ENCODE measurements at places on chromosomes 11 and 22. TPM values are rescaled to one million over a fixed set of nuclear protein-coding genes. Genes with fewer than 3 reads are reported as not detected.

Gene APOBEC3B
- 0.55 TPM for polyA plus RNA-seq

Gene RNF169
- 2.3 TPM for polyA plus RNA-seq

Gene PKP3
- polyA plus RNA-seq = 1.1 TPM

Gene TPCN2
- 4.0 TPM for polyA plus RNA-seq

Gene SCUBE1
- polyA plus RNA-seq = not detected

Gene AKIP1
- 16.3 TPM for polyA plus RNA-seq

Gene TBX10
- not detected for polyA plus RNA-seq

Gene DCDC1
- polyA plus RNA-seq = not detected

Gene NARS2
- polyA plus RNA-seq = 14.5 TPM

Gene MRPL40
- polyA plus RNA-seq = 62.4 TPM

Gene VWA5A
- polyA plus RNA-seq = 5.3 TPM

Gene TAF10
- polyA plus RNA-seq = 336 TPM

Gene GNAZ
- 0.53 TPM for polyA plus RNA-seq

Gene TRPM5
- polyA plus RNA-seq = not detected

Gene MIAT
- polyA plus RNA-seq = 3.9 TPM

Gene C22orf15
- polyA plus RNA-seq = 0.75 TPM

Gene TNRC6B
- 109 TPM for polyA plus RNA-seq

Gene CENPM
- 19.2 TPM for polyA plus RNA-seq

Gene CFAP300
- polyA plus RNA-seq = not detected

Gene PLAAT4
- polyA plus RNA-seq = 612 TPM

Gene SLC17A6
- polyA plus RNA-seq = not detected

Gene HIC2
- polyA plus RNA-seq = 0.60 TPM

Gene UEVLD
- polyA plus RNA-seq = 14.2 TPM

Gene TRIM48
- polyA plus RNA-seq = not detected

Gene CARD10
- 1.0 TPM for polyA plus RNA-seq

Gene SYT13
- polyA plus RNA-seq = not detected

Gene PDGFD
- polyA plus RNA-seq = 8.1 TPM

Gene OR8D4
- polyA plus RNA-seq = not detected

Gene CCDC89
- not detected for polyA plus RNA-seq

Gene ME3
- polyA plus RNA-seq = not detected

Gene A4GALT
- not detected for polyA plus RNA-seq

Gene SEPTIN3
- not detected for polyA plus RNA-seq

Gene GAL
- not detected for polyA plus RNA-seq

Gene SLC43A3
- polyA plus RNA-seq = 32.6 TPM

Gene MS4A4E
- polyA plus RNA-seq = not detected

Gene TMPRSS4
- not detected for polyA plus RNA-seq

Gene SLCO2B1
- polyA plus RNA-seq = not detected

Gene APOBEC3H
- 11.7 TPM for polyA plus RNA-seq

Gene CYTH4
- polyA plus RNA-seq = 80.2 TPM

Gene ABCG4
- polyA plus RNA-seq = not detected

Gene SMDT1
- 160 TPM for polyA plus RNA-seq

Gene WNT11
- polyA plus RNA-seq = 1.2 TPM

Gene MS4A4A
- not detected for polyA plus RNA-seq

Gene TRIM51
- not detected for polyA plus RNA-seq

Gene ANO1
- polyA plus RNA-seq = not detected

Gene RIBC2
- 0.47 TPM for polyA plus RNA-seq

Gene RCOR2
- not detected for polyA plus RNA-seq

Gene LRRN4CL
- not detected for polyA plus RNA-seq

Gene SCO2
- 6.5 TPM for polyA plus RNA-seq

Gene MS4A12
- not detected for polyA plus RNA-seq

Gene PDGFB
- polyA plus RNA-seq = 18.2 TPM

Gene MMP12
- polyA plus RNA-seq = not detected

Gene RFPL1
- polyA plus RNA-seq = not detected

Gene CD3G
- 414 TPM for polyA plus RNA-seq

Gene KDM4D
- polyA plus RNA-seq = 0.28 TPM

Gene OR10G6
- not detected for polyA plus RNA-seq

All from CD8-positive, alpha-beta memory T cell (primary cell).